Suppressor macrophage treated with lipopolysaccharide for 1 hour (primary cell): ENCODE measurements at places on chromosomes 16 and 17.

DNA sequence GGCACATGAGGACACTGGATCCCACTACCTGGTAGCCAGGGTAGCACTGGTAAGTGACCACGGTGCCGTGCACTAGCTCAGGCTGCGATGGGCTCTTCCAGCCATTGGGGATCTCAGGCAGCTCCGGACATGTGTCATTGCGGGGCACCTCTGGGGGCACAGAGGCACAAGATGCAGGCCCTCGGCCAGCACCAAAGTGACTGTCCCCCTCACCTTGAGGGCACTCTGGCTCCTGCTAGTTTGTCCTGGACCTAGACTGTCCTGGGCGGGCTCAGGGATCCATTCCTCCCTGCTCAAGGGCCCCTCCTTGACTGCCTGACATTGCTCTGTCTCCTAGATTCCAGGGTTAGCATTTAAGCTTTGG lies 6.7 kb upstream of the PHF12 start:
- DNase-seq, result no peak

- no peak for DNase-seq
Observed at GRCh38 chr16:68997564-68997963, 107.9 kb upstream of the HAS3 start.

DNA sequence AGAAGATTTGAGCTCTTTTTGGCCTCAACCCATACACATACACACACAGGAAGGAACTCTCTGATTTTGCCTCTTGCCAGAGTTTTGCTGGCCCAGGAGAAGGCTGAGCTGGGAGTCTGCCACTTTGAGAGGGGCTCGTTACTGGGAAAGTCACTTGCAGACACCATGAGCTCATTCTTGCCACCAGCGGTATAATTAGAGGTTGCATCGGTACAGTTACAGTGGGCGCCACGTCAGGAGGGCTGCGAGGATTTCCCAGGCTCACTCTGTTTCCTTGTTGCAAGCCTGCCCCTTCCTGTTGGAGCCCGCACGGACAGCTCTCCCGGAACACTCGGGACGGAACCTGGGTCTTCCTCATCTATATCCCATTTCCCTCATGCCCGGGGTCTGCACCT lies 3.1 kb upstream of the SDK2 start:
- no peak for DNase-seq

GRCh38 chr17:19339341-19339815 lies 23.1 kb downstream of the B9D1 start:
- DNase-seq, result no peak

GRCh38 chr17:17108451-17109049 lies 66.3 kb downstream of the MPRIP start:
- DNase-seq, result no peak

DNA sequence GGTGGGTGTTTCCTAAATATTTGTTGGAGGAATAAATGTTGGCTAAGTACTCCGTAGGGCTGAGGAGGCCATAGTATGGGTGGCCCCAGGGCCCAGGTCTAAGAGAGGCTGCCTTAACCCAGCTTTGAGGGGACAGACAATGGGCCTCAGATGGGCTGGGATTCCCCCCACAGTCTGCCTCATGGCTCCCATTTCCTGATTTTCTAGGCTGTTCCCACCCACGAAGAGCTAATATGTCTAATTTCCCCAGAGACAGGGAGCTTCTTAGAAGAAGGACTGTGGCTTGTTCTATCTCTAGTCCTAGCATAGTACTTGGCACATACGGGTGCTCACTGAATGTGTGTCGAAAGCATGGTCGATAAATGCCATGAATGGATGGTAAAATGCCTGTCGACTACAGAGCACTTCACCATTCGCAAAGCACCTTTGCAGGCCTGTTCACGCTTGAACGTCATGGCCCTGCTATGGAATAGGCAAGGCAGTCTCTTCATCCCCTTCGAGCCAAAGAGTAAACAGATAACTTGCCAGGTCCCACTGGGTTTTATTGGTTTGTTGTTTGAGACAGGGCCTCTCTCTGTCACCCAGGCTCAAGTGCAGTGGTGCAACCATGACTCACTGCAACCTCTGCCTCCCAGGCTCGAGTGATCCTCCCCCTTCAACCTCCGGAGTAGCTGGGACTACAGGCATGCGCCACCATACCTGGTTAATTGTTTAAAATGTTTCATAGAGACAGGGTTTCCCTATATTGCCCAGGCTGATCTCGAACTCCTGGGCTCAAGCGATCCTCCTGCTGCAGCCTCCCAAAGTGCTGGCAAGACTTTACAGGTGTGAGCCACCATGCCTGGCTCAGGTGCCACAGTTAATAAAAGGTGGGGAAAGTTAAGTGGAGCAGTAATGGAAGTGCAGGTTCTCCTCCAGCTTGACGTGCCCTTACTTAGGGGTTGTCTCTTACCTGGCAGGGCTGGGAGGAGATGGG lies 9.7 kb downstream of the CHAD start:
- DNase-seq, result peak; percentile 65

DNA sequence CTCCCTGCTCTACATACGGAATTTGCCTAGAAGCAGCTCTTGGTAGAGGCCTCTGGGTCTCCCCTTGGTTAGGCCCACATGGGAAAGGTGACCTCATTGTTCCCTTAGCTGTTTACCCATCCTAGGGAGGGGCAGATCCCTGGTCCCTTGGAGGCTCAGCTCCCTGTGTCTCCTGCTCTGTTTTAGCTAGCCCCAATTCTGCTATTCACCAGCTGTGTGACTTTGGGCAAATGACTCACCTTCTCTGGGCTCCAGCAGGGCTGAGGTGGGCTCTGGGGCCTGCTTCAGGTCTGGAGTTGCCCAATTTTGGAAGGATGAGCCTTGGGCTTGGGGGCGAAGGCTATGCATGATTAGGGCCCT lies 3.9 kb downstream of the ABCC3 start:
- DNase-seq, result no peak

GRCh38 chr17:62666061-62666800 lies 38.8 kb downstream of the MRC2 start:
- no peak for DNase-seq

GRCh38 chr16:75160386-75160785 lies 12.1 kb downstream of the ZFP1 start:
- no peak for DNase-seq

DNA sequence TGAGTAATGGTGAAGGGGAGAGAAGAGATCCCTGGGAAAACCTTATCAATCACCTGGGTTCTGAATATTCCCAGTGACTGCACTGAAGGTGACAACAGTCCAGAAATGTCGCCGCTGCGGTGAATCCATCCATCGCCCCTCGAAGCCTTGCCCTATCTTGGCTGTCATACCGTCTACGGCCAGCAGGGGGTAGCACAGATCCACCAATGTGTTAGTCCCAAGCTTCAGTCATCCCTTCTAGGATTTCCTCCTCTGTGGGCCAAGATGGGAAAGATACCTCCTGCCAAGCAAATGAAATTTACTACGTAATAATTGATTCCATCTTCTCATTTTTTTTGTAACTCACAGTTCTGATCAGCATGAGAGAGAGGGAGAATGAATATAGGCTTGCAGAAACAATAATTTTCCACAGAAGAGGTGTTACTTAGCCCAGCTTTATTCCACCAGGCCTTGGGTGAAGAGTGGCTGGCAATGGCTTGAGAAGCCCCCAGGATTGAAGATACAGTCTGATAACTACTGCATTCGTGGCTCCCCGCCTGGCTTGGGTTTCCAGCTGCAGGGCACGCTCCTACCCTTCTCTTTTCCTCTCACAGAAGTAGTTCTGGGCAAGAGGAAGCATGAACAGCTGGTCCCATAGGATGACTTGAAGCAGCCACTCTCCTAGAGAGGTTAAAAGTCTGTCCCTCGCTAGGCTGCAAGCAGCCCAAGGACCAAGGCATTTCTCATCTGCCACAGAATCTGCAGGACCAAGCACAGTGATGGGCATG lies 2.6 kb upstream of the FMNL1 start:
- DNase-seq, result peak; percentile 89

DNA sequence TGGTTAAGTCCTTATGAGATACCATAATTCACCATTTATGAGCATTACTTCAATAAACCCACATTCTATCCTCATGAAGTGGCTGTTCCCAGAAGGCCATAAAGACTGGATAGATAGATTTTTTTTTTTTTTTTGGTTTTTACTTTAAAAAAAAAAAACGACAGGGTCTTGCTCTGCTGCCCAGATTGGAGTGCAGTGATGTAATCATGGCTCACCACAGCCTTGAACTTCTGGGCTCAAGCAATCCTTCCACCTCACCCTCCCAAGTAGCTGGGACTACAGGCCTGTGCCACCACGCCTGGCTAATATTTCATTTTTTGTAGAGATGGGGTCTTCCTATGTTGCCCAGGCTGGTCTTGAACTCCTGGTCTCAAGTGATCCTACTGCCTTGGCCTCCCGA lies 102.3 kb downstream of the XYLT1 start:
- DNase-seq, result no peak

DNA sequence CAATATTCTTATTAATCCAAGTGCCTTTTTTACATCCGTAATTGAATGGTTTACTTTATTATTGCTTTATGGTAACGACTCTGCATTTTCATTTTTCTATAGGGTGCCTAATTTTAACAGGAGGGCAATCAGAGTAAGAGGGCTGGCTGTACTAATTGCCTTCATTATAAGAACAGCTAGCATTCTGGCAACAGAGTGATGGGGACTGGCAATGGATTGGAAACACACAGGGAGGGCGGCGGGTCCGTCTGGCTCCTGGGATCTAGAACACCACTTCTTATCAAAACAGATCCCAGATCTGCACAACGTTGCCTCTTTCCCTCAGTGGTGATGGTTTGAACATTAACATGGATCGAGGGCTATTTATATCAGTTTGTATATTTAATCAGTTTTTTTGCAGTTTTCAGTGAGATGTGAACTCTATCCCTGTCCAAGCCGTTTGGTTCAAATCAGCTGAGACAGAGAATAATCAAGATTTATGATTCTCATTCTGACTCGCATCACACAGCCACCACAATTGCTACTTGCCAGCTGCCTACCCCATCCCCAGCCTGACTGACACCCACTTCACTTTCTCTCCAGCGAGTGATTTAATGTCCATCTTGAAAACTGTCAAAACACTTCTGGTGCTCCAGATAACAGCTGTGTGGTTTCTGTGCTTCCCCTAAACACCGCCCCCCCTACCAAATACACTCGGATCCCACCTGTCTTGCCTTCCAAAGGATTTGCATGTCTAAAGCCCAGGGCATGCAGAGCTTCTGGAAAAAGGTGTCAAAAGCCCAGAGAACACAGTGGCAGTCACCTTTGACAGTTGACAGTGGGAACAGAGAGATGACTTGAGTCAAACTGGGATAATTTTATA lies 327.9 kb downstream of the HS3ST4 start:
- no peak for DNase-seq

DNA sequence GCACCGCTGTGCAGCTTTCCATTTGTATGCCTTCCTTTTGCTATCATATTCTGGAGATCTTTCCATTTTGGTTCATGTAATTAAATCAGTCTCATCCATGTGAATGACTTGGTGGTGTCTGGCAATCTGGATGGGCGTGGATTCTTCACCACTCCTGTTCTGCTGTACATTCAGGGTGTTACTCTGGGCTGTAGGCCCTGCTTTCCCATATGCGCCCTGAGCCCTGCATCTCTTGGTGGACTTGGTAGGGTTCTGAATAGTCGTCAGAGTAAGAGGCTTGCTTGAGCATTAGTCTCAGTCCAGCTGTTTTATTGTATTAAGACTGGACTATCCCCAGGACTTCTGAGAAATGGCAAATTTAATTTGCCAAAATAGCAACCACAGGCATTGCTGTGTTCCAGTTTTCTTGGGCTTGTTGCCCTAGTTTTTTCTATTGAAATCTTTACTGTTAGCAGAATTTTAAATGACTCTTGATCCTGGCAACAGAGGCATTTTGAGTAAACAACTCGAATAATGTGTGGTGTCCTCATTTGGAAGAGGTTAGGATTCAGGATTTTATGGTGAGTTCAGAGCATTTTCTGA lies 14.9 kb downstream of the BANP start:
- no peak for DNase-seq

DNA sequence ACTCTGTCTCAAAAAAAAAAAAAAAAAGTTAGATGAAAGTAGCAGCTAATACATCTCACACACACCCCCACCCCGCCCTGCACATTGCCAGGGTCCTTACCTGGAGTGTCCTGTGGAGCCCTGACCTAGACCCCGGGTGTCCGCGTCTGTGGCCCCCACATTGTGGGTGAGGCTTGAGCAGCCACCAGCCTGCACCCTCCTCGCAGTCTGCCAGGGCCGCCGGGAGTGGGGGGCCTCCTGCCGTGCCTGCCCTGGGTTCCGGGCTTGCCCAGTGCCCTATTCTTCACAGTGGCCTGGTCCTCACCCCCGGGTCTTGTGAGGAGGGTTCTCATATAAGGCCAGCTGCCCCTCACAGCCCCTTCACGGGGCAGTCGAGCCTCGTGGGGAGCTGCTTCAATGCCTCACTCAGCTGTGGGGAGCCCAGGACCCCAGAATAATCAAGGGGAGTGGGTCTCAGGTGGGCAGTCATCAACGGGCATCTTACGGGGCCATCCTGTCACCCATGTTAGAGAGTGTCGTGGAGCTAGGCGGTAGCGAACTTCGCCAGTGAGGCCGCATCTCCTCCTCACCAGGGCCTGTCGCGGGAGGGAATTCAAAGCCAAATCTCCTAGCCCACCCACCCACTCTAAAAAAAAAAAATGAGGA lies 85.9 kb upstream of the CHMP6 start:
- no peak for DNase-seq

GRCh38 chr16:7038475-7038874 lies 294.2 kb upstream of the RBFOX1 start:
- DNase-seq, result no peak

DNA sequence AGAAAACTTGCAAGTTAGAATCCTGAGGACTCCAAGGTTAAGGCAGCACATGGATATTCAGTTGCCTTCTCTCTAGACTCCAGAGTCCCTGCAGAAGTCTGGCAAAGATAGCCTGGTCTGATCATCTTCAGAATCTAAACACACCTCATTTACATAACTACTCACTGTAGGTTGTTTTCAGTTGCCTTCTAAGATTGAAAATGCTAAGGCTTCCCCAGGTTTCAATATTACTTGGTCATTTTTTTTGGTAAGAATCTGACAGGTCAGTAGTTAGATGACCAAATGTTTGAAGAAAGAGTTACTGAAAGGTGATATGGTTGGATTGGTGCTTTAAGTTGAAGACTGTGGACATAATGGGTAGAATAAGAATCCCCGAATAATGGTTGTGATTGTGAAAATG lies 205.4 kb upstream of the KCNJ16 start:
- DNase-seq, result no peak

DNA sequence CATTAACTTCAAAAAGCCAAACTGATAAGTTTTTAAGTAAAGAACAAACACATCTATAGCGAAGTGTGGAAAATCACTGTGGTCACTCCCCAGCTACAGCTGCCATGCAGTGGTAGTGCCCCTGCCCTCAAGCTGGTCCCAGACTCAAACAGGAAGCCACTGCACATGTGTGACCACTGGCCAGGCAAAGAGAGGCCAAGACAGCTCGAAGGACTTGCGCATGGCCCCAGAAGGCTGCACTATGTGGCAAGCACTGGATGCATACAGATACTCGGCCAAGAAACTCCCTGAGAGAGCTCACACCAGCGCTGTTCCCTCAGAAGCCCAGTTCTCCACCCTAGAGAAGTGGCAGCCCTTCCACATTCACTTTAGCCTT lies 82.4 kb downstream of the ANKRD11 start:
- peak; percentile 31 for DNase-seq

- no peak for DNase-seq
Observed at GRCh38 chr16:54174201-54174600, 112.4 kb downstream of the IRX3 start.

- no peak for DNase-seq
Observed at GRCh38 chr17:28053044-28053670, 10.7 kb downstream of the NLK start.

GRCh38 chr16:48611329-48612137 lies 1.6 kb upstream of the N4BP1 start:
- peak; percentile 80 for DNase-seq

GRCh38 chr17:66964930-66965800 lies 658 bp downstream of the CACNG4 start:
- no peak for DNase-seq
